Renal pelvis (tissue), 12 donors: ENCODE measurements at places on chromosomes 16 and 17. TPM values are rescaled to one million over a fixed set of nuclear protein-coding genes. Genes with fewer than 3 reads are reported as not detected.

The CHST6 gene
- polyA plus RNA-seq, result 1.2 TPM

The PYCARD gene
- polyA plus RNA-seq, result 10.3 TPM

The NHERF1 gene
- 219 TPM for polyA plus RNA-seq

The MT4 gene
- not detected for polyA plus RNA-seq

The HSD17B2 gene
- polyA plus RNA-seq, result 13.5 TPM

The PDILT gene
- polyA plus RNA-seq, result not detected

The STX1B gene
- polyA plus RNA-seq, result 2.2 TPM
